ENCODE measurements at places on chromosomes 7 and 10. TPM values are rescaled to one million over a fixed set of nuclear protein-coding genes. Genes with fewer than 3 reads are reported as not detected.

- no peak for DNase-seq
Measured at GRCh38 chr10:59735296-59735695, 18.0 kb downstream of the MRLN start.

DNA sequence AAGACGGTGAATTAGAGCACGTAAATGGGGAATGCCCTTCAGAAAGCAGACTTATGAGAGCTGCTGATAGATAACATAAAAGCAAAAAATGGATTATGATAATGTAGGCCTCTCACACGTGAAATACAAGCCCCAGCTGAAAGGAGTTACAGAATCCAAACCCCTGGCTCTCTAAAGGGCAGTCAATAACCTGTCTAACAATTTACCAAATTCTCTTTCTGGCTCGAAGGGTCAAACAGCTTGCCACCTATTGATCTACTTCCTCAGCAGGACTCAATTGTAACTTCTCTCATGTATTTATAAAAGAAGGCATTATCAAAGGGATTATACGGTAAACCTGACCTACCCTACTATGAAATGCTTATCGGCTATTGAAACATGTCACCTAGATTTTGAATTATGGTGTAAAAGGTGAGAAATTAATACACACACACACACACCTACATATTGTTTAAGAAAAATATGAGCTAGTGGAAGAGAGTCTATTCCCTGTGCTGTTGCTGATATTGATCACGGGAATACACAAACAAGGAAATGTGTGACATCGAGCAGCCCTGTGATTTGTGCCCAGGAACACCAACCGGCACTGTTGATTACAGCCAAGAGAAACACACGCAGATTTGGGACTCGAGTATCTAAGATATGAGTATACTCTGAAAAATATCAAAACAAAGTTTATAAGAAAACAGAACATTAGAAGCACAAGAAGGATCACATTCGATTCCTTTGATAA is 135.6 kb upstream of the NEBL start:
- DNase-seq = no peak

GRCh38 chr10:4086131-4086898 is 301.3 kb upstream of the KLF6 start:
- DNase-seq = peak; percentile 71

GRCh38 chr10:13712837-13713581 is 126.2 kb downstream of the PRPF18 start:
- DNase-seq = peak; percentile 61

- peak; percentile 79 for DNase-seq
Measured at GRCh38 chr10:29811751-29812427, 177.1 kb upstream of the SVIL start.

DNA sequence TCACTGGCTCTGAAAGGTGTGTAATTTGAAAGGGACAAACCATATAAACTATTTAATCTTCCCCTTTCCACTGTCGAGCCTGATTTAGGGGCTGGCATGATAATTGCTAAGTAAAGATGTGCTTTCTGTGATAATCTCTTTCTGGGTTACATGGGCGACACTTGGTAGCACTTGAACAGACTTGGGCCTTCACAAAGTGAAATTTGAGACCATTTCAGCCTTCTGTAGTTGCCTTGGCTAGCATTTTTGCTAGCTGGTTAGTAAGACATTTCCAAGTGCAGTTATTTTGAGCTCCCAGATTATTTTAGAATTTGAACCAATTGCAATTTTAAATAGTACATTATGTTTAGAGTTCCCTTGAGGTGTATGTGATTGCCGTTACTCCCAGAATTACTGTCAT is 432.7 kb upstream of the GALNT17 start:
- no peak for DNase-seq

DNA sequence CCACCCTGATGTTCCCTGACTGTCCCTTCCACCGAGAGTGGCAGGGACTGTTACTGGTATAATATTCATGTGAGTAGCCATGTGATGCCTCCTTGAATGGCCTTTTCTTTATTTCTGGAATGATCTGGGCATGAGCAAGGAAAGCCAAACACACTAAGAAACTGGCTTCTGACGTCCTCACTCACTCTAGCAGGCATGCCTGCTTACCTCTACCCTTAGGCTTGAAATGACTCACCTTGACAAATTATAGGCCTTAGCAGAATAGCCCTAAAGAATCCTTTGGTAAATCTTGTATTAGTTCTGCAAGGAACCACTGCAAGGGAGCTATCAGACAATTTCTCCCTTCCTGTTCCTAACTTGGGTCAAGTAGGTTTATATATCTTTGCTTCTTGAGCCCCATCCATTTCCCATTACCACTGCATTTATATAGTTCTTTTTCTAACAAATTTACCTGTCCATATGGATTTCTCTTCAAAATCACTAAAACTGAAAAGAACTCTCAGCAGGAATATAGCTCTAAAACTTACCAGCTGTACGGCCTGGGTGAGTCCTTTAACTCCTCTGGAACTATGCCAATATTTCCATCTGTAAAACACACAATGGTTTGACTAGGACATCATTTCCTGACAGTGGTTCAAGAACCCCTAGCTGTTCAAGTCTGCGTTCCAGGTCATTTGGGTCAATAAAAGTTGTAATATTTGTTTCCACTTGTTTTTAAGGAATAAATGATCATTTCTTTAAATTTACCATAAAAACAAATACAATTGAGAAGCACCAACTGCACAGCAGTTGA is 13.0 kb upstream of the NDUFA5 start:
- no peak for DNase-seq

DNA sequence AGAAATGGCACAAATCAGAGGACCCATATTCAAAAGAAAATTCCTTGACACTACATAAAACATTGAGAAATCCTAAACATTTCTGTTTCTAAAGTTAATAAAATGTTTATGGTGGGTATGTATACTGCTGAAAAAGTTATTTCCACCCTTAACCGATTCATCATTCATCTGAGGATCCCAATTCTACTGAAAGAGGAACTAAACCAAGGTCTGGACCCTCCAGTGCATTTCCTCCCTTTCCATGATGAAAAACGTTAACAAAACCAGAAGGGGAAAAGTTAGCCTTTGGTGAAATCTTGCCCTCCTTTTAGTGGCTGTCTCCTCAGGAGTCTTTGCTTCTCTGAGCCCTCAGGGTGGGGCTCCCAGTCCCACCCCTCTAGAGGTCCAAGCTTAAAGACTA is 144.5 kb upstream of the ASAH2 start:
- no peak for DNase-seq

- no peak for DNase-seq
Measured at GRCh38 chr7:69837387-69838068, 239.3 kb downstream of the AUTS2 start.

DNA sequence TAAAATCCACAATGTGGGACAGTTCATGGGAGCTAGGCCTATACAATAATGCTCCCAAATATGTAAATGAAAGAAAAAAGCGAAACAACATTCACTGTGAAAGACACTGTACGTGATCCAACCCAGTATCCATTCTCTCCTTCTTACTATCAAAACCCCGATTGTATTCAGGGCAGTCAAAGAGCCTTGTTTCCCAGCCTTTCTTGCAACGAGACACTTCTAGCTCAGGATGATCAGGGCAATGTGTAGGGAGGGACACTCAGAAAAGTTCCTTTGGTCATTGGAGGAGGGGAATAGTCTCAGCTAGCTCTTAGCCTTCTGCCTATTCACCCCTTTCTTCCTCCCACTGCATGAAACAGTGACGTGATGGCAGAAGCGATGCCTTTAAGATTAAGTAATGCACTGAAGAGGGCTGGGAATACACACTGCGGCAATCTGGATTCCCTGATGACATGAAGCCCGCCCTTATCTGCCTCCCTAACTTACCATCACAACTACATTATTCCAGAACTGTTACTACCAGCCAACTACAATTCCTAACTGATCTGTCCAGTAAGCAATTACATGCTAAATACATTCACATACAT is 27.3 kb downstream of the UBE2H start:
- peak; percentile 49 for DNase-seq

- DNase-seq = no peak
Measured at GRCh38 chr7:35254496-35255442, 869 bp upstream of the TBX20 start.

DNA sequence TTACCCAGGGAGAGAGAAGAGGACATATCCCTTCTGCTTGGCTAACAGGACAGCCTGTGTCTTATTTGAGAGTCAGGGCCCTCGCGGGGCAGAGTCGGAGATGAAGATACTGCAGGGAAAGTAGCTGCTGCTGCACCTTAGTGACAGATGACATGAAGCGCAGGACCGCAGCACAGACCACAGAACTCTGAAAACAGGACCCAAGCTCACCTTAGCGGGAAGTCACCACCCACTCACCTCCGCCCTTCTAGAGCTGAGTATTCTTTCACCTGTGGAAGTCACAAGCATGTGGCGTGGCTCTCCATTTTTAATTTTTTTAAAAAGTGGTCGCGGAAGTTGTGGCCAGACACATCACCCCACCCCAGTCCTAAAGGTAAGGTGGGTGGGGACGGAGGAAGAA is 191.4 kb downstream of the FAM107B start:
- DNase-seq = no peak

DNA sequence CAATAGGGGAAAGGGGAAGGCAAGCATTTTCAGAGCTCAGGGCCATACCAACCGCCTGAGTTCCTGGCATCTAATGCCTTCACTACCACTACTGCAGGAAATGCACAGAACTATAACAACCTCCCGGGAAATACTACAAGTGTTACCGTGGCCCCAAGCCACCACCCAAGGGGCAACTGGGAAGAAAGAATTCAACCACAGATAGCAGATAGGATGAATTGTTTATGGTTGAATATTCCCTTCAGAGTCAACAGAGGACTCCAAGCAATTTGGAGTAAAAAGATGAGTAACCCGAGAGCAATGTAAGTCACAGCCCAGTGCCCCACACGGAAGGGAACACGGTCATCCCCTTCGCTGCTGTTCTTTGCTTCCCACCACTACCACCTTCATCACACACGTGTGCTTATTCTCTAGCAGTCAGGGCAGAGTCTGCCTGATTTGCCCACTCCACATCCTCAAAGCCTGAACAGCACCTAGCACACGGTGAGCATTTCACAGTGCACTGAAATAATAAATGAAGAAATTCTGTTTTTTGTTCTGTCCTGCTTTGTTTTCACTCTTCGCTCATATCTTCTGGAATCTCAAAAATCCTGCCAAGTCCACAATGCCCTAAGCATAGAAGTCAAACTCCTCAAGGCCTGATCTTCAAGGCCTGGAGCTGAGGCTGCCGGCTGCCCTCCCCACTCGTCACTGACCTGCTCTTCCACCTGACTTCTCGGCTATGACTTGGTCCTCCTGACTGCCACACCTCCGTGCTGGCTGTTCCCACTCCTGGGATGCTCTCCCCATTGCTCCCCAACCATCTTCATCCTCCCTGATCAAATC is 221.1 kb downstream of the KCNMA1 start:
- DNase-seq = peak; percentile 89

GRCh38 chr7:133978502-133979295 is 148.4 kb upstream of the LRGUK start:
- DNase-seq = no peak

DNA sequence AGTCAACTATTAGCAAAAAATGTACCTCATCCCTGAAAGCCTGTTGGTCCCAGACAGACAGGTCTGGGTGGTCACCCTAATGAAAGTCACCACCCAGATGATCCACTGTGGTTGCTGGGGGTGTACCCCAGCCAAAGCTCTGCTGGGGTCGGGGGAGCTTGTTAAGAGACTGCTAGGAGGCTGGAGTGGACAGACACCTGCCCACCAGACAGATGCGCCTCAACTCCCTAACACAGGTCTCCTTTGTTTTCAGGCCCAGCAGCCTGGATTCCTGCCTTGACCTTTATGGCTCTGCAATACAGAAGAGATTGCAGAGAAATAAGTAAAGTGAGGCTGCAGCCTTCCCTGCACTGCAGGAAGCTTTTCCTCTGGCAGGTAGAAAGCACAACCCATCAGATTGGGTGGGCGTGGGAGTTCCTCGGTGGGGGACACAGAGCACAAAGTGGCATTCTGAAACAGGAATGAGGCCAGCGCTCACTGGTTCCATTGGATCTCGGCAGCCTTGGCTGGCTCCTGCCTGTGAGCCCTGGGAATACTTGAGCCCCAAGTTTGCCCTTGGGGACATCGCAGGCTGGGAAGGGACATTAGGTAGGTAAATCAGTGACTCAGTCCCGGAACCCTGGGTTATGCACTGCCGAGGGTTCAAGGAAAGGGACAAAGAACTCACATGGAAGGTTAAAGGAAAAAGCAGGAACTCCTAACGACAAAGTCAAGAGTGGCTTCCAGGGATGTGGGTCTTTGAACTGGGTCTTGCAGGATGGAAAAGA is 18.0 kb upstream of the ZNF488 start:
- DNase-seq = no peak

GRCh38 chr10:88582806-88583583 is at the start of gene RNLS:
RNLS (minus strand) TSS chr10:88583318.
- peak; percentile 72 for DNase-seq

DNA sequence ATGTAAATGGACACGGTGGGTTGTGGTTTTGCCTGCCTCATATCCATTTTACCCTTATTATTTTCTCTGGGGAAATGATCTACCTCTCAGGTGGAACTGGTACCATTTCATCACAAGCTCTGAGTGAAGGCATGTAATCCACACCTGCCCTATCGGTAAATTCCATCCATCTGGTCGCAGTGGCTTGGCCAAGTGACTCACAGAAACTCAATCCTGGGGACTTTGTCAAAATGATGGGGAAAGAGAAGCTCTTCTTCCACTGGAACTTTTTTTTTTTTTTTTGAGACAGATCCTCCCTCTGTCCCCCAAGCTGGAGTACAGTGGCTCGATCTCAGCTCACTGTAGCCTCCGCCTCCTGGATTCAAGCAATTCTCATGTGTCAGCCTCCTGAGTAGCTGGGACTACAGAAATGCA is 48.2 kb upstream of the ANKRD1 start:
- no peak for DNase-seq

- DNase-seq = no peak
Measured at GRCh38 chr7:155993420-155994278, 181.4 kb upstream of the SHH start.

DNA sequence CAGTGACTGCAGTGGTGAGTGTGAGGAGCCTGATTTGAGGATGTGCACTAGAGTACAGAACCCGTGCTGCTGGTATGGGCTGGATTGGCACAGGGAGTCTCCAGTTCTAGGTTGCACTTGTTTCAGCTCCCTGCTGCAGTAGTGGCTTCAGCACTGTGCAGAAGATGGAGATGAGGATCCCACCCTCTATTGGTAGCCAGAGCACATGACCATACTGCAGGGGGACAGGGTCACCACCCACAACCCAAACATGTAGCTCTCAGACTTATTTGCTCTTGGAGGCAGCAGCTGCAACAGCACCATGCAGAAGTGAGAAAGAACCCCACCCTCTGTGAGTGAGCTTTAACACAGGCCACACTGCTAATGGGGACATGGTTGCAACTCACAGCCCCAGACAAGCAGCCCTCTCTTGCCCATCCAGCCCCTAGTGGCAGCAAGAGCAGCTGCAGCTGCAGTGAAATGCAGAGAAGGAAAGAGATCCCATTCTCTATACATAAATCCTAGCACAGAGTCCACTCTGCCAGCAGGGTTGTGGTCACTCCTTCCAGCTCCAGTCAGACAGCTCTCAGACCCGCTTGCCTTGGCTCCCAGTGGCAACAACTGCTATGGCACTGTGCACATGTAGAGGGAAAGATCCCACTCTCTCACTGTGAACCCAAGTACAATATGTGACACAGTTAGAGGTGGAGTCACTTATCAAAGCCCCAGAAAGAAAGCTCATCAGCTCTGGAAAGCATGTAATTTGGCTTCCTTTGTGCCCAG is 51.4 kb upstream of the SCIN start:
- no peak for DNase-seq

Gene PAX4
- not detected for polyA plus RNA-seq

Gene SVOPL
- polyA plus RNA-seq = not detected

Gene TFEC
- polyA plus RNA-seq = 1.5 TPM

Gene PDE1C
- 3.0 TPM for polyA plus RNA-seq

Gene POMZP3
- polyA plus RNA-seq = 18.9 TPM

Gene OR2A5
- 0.09 TPM for polyA plus RNA-seq

Gene RAMP3
- 4.1 TPM for polyA plus RNA-seq

Gene CFAP69
- polyA plus RNA-seq = 3.1 TPM

Gene PAPOLB
- 0.04 TPM for polyA plus RNA-seq

Gene WEE2
- 0.14 TPM for polyA plus RNA-seq

Gene BTBD16
- polyA plus RNA-seq = not detected
